Renal cortical epithelial cell (primary cell): ENCODE measurements at places on chromosomes 6 and 20. TPM values are rescaled to one million over a fixed set of nuclear protein-coding genes. Genes with fewer than 3 reads are reported as not detected.

DNA sequence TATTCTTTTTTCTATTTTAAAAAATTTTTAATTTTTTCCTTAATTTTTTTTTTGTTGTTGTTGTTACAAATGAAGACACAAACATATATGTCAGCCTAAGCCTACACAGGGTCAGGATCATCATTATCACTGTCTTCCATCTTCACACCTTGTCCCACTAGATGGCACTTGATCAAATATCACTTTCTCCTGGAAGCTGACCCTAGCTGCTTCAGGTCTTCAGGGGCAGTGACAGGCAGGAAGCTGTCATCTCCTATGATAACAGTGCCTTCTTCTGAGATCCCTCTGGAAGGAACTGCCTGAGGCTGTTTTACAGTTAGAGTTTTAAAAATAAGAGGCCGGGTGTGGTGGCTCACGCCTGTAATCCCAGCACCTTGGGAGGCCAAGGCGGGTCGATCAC, 70.2 kb upstream of the EEF1E1 start:
- DNase-seq, result no peak

- no peak for DNase-seq
These were observed 12.0 kb upstream of the SLC2A12 start for GRCh38 chr6:134064461-134064860.

GRCh38 chr6:161038229-161039031, 46.9 kb downstream of the MAP3K4 start:
- DNase-seq, result peak; percentile 99

DNA sequence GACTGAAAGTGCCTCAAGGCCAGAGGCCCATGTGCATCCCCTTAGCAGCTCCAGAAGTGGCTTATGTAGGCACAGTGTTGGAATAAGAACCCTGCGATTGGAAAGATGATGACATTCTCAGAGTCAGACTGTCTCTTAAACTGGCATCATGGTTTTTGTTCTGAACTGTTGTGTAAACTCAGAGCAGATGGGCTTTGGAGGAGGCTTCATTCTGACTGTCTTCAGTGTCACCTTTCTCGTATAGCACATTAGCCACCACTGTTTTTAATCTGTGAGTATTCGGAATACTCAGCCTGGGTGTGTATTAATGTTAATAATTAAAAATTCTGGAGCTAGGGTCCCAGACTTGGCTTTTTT, 140.9 kb downstream of the JARID2 start:
- no peak for DNase-seq

DNA sequence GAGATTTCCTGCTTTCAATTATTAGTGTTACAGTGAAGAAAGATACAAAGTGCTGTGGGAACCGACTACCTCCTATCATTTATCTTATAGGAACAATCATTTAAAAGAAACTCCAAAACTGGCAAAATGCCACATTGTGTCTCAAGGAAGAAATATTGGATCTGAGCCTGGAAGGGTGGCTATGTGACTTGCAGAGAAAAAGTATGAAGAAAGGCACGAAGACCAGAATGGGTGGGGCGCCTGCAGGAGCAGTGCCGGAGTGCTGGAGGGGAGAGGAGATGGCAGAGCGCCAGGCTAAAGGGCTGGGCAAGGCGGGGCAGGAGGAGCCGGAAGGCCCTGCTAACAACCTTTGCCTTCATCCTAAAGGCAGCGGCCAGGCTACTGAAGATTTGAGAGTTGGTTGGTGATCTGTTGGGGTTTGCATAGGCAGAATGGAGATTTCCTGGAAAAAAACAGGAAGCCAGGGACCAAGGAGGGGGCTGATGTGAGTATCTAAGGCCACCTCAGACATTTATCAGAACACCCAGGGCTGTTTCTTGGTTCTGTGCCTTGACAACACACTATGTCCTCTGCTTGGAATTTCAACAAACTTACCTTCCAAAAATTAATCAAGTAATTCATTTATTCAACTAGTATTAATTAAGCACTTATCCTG, 125.6 kb downstream of the MAFB start:
- DNase-seq, result peak; percentile 82

- no peak for DNase-seq
These were observed 197.3 kb downstream of the ZFAND3 start for GRCh38 chr6:38016824-38017223.

GRCh38 chr6:147023148-147023547, 181.1 kb upstream of the STXBP5 start:
- no peak for DNase-seq

- DNase-seq, result no peak
These were observed 136.7 kb upstream of the RNF217 start for GRCh38 chr6:124825564-124825963.

The DLL1 gene
- total RNA-seq, result 0.15 and 2.1 TPM in 2 replicates

The MYLK4 gene
- 0.52 and 1.0 TPM in 2 replicates for total RNA-seq

The R3HDML gene
- not detected in 2 replicates for total RNA-seq

The C4A gene
- 1.6 and 42.4 TPM in 2 replicates for total RNA-seq

The TGM3 gene
- not detected in 2 replicates for total RNA-seq
